ENCODE measurements at places on chromosomes 4 and X.

DNA sequence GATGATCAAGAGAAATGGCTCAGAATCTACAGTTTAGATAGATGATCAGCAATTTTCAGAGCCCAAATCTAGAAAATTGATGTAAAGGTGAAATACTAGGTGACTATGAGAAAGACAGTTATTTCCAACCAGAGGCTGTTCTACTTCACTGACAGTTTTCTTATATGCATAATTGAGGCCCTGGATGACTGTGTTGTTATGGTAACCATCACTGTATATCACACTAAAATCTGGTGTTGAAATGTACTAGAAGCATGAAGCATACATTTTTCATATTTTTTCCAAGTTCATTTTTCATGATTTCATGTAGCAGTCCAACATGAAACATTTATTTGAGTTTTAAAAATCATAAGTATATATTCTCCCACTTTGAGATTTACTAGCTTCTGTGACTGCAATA lies 87.4 kb downstream of the ATXN3L start:
- DNase-seq, result no peak

- DNase-seq, result no peak
Measured at GRCh38 chrX:57640674-57641016, 39.4 kb downstream of the NLRP2B start.

DNA sequence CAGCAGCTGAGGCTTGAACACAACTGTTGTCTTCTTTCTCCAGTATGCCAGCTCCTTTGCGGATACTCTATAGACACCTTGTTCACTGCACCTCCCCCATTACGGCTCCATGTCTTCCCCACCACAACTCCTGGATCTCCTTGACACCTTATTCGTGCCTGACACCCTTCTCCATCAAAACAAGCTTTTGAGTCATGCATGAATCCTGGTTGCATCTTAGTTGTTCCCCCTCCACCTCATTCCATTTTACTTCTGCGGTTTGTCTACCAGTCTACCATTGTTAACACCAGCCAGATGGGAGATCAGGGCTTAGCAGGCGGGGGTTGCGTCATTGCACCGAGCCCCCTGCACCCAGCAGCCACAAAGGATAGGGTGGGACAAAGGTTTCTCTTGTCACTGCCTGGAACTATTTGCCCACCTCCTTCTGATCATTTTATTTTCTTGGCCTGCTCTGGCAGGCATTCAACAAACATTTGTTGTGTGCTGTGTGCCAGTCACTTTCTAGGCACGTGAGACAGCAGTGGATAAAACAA lies 2.0 kb upstream of the CDK16 start:
- no peak for DNase-seq

GRCh38 chr4:152515678-152516077 lies 20.2 kb downstream of the FBXW7 start:
- no peak for DNase-seq

- DNase-seq, result no peak
Measured at GRCh38 chr4:1043162-1043561, 31.7 kb downstream of the FGFRL1 start.

GRCh38 chrX:46559062-46559461 lies 13.8 kb upstream of the ZNF674 start:
- no peak for DNase-seq

DNA sequence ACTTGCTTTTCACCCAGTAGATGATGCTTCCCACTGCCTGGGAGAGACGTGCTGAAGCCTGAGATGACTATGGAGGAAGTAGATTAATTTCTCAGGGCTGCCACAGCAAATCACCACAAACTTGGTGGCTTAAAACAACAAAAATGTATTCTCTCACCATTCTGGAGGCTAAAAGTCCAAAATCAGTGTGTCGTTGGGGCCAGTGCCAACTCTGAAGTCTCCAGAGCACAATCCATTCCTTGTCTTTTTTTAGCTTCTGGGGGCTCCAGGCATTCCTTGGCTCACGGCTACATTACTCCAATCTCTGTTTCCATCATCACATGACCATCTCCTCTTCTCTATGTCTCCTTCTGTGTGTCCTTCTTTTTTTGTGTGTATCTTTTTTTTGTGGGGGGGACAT lies 105.8 kb upstream of the C1QTNF7 start:
- DNase-seq, result no peak

GRCh38 chr4:79764120-79764519 lies 308.9 kb downstream of the ANTXR2 start:
- no peak for DNase-seq

- no peak for DNase-seq
Measured at GRCh38 chrX:142804085-142804484, 221.6 kb upstream of the SPANXN4 start.

- DNase-seq, result no peak
Measured at GRCh38 chr4:101987623-101988243, 197.2 kb downstream of the BANK1 start.

DNA sequence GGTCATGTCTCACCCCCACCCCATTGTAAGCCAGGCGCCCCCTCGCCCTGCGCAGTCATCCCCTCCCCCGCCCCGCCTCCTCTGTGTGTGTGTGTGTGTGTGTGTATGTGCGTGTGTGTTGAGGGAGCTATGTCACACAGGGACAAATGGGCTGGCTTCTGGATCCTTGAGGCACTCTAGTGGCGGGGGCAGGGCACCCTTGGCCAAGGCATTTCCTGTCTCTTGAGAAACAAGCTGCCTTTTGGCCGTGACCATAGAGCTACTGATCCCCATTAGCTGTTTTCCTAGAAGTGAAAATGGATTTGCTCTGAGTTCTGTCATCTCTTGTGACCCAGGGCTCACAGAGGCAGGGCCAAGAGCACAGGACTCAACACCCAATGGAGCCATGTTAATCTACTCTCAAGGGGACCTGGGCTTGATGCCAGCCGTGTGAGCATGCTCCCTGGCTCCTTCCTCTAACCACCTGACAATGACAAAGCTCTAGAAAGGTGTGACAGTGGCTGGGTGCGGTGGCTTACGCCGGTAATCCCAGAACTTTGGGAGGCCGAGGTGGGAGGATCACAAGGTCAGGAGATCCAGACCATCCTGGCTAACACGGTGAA lies 162.5 kb upstream of the BCOR start:
- no peak for DNase-seq

DNA sequence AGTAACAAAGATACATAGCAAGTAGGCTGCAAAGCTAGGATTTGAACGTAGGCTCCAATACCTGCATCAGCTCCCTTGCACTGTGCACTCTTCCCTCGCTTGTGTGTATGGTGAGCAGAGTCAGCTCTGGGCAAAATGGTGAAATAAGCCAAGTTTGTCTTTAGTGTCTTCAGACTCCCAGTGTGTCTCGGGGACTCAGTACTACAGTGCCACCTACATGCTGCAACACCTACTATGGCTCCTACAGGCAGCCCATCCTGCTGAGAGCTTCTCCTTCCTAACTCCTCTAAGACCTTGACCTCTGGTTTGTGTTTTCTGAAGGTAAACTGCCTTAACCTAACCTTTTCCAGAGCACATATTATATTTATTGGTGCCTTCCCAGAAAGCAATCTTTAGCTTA lies 42.5 kb downstream of the RTL9 start:
- no peak for DNase-seq

DNA sequence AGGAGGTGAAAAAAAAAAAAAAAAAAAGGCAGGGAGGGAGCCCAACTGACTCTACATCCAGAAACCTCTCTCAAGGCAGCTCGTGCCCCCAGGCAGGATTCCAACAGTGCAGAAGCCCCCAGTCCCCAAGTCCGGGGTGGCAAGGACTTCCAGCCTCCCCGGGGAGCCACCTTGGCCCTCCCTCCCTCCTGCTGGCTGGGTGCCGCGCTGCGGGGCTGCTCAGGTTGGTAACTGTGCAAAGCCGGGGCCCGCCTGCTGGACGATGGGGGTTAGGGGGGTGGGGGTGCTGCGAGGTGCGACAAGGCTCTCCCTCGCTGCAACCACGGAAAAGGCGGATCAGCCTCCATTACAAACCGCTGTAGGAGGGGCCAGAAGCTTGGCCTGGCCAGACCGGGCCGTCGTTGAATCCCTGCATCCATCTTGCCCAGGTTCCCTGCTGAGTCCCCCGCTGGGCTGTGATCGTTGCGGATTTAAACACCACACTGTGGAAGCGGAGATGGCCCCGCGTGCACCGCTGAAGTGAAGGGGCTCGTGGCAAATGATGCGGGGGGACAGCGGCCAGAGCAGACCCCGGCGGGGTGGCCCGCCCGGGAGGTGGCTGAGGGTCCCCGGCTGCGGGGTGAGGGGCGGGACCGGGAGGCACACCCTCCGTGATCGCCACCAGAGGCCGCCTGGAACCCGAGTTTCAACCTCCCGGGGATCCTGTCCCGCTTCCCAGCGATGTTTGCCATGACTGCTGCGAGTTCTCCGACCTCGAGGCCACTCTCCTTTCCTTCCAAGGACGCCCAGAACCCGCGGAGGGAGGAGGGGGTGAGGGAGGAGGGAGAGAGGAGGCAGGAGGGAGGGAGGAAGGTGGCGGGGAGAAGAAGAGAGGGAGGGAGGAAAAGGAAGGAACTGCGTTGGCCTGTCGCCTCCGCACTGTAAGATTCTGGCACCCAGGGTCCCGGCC lies 58.0 kb upstream of the DDX3X start:
- DNase-seq, result peak; percentile 18

DNA sequence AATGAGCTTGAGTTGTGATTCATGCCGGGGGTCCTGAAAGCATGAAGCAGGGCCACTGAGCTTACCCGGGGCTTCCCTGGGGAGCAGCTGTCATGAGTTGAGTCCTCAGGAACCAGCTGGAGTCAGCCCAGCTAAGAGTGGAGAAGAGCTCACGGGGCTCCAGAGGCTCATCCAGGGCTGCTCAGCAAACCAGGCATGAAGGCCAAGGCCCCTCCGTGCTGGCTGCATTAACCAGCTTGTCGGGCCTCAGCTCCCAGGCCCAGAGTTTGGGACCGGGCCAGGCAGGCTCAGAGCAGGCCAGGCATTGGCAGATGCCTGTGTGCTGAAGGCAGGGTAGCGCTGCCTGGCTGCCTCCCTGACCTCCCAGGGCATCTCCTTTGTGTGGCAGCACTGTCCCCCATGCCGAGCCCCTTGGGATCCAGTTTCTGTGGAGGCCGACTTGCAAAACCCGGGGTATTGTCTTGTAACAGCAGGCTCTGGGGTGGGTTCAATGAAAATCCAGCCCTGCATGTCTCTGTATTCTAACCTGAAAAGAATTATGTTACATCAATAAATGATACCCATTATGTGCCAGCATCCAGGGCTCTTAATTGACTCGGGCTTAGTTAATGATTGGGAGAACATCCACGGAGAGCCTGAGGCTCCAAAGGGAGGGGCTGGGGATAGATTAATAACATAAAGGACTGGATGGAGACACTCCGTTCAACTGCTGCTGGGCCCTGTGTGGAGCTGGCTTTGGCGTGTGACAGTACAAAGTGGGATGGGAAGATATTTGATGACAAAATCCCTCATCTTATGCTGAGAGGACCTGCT lies 68.0 kb upstream of the MSX1 start:
- no peak for DNase-seq

- no peak for DNase-seq
Measured at GRCh38 chr4:20287246-20287645, 35.5 kb downstream of the SLIT2 start.

GRCh38 chr4:77095101-77095821 lies 19.5 kb upstream of the CCNI start:
- DNase-seq, result peak; percentile 57

DNA sequence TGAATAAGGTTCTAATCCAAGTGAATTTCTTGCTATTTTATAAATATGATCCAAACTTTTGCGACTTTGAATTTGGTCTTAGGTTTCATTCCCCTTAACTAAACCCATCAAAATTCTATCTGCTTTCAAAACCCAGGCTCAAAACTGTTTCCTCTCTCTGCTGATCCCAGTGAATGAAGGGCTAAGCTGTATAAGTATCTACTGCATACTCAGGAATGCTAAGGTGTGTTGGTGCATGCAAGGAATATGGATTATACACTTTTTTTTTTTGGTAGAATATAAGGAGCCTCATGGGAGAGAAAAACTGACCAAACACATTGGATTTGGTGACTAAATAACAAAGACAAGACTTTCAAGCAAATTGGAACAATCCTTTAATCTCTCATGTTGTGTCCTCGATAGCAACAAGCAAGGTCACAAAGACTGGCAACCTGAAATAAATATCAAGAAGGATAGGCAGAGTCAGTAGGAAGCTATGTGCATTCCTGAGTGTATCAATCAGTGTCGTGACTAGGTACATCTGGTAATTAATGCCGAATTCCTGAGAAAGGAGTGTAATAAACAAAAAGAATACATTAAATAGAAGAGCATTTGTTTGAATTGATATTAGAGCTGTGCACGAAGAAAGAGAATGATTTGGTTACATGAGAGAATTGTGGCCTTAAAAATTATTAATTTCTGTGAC lies 74.3 kb upstream of the KCTD8 start:
- no peak for DNase-seq

DNA sequence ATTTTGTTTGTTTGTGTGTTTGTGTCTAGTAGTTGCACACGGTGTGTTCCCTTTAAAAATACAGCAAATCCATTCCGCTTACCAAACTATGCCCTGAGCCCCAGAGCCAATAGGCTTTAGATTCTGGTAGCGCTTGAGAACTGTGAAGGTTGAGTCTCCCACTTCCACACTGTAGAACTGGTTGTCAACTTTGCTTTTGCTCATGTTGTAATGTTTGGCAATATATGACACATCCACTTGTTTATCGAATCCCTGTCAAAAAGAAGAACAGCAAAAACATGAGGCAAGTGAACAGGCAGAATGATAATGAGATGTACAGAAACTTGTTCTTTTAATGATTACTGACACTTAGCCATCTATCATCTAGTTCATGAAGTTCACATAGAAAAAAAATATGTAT lies 200.6 kb downstream of the MAPK10 start:
- no peak for DNase-seq

GRCh38 chr4:16692961-16693506 lies 205.4 kb downstream of the LDB2 start:
- DNase-seq, result no peak

DNA sequence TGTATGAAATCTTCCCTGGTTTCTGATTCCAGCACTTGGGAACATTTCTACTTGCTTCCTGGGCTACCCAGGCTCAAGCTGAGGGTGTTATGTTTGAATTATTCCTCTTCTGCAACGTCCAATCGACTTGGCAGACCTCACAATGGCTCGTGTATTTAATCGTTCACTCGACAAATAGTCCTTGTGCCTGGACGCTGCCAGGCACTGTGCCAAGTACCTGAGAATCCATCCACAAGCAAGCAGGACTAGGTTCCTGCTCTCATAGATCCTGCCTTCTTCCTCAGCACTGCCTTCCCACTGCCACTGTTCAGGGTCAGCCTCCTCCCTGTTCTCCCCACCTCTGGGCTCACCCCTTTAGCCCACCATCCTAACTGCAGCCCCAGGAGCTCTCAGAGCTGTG lies 113.3 kb downstream of the EFNB1 start:
- no peak for DNase-seq

DNA sequence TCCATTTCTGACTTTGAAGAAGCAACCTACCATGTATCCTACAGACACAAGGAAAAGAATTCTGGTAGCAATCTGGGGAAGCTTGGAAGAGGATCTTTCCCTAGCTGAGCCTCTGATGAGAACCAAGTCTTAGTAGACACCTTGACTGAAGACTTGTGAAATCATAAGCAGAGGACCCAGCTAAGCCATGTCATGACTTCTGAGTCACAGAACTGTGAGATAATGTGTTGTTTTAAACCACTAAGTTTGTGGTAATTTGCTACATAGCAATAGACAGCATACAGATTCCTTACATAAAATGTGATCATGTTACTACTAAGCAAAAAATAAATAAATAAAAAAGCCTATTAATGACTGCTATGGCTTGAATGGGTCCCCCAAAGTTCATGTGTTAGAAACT lies 71.3 kb upstream of the ANKRD50 start:
- no peak for DNase-seq

All from stimulated activated CD4-positive, alpha-beta T cell treated with anti-CD3 and anti-CD28 coated beads, Interleukin-2, amount 100 ng/mL, for 4 hours (primary cell).